Right lobe of liver (tissue), 6 donors: ENCODE measurements at places on chromosomes 4 and X.

DNA sequence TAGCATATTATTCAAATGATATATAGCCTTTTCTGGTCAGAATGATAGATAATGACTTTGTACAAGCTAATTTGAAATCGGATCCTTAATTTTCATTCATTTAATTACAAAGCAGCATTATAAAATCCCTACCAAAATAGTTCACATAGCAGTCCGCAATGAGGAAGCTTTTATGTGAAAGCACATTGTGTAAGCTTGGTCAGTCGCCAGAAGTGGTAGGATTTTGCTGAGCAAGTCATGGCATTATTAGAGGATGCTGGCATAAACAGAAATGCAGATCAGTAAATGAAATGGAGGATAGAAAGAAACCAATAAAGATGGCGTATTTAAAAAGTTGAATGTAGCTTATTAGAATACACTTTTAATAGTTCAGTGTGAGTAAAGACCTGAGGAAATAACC is 93.2 kb upstream of the DIAPH2 start:
- H3K4me3 ChIP-seq, result no peak overlapping the region
- no peaks in the 10 kb centered on the region for H3K4me1 ChIP-seq
- H3K27me3 ChIP-seq, result no peaks in the 10 kb centered on the region
- H3K36me3 ChIP-seq, result no peaks in the 10 kb centered on the region
- no peak for DNase-seq

DNA sequence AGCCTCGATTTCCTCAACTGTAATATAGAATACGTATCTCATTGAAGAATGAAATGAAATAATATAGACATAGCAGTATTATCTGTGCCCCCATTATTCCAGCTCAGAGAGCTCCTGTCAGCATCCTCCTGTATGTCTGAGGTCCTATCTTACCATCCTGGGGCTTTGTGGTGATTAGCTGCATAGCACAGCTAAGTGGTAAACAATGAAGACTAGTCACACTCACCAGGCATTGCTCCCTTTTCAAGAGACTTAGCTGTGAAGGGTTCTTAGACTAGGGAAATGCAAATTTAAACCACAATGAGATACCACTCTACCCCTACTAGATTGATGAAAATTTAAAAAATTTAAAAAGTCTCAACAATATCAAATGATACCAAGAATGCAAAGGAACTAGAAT is 172.9 kb downstream of the SLC39A8 start:
- H3K4me3 ChIP-seq, result no peak overlapping the region
- no peaks in the 10 kb centered on the region for H3K27me3 ChIP-seq
- H3K36me3 ChIP-seq, result no peaks in the 10 kb centered on the region
- H3K27ac ChIP-seq, result no peak overlapping the region
- DNase-seq, result no peak

DNA sequence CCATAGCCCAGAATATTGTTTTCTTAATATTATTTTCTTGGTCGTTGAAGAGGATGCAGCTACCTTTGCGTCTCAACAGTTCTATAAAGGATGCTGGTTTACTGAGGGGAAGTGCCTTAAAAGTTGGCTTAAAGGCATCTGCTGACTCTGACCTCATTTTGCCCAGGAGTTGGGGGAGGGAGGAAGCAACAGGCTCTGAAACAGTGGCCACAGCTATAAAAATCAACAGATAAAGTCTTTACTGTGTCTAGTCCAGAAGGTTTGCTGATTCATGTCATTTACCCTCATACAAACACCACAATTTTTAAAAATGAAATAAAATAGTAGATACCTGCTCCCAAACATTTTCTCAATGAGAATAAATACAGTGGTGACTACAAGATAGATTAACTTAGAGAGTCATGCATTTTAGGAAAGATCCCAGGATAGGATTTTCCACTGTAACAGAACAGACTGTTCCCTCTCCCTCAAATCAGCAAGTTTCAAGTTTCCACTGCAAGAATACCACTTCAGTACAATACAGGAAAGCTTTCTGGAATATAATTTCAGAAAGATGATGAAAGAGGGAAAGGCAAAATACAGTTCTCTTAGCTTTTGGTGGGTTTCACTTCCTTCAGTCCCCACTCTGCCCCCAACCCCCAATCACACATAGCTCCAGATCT is 1.9 kb downstream of the PHKA1 start:
- H3K27ac ChIP-seq, result no peak overlapping the region
- no peaks in the 10 kb centered on the region for H3K4me1 ChIP-seq
- H3K36me3 ChIP-seq, result no peaks in the 10 kb centered on the region
- no peak for DNase-seq
- no peaks in the 10 kb centered on the region for H3K27me3 ChIP-seq

- no peak within 1 kb of the TSS for H3K27ac ChIP-seq
- H3K4me3 ChIP-seq, result no peak within 1 kb of the TSS
- H3K27me3 ChIP-seq, result peaks cover 27% of the 10 kb centered on the region
- DNase-seq, result no peak
- H3K36me3 ChIP-seq, result no peaks in the 10 kb centered on the region
Measured at GRCh38 chr4:80196922-80197573, at the start of gene PRDM8. PRDM8 (plus strand) TSS chr4:80197503; CDS start chr4:80200081, 2,578 bp downstream.
